ENCODE measurements at places on chromosomes 12 and 14.

GRCh38 chr12:50538182-50538581, 33.4 kb downstream of the DIP2B start:
- no peak for DNase-seq

DNA sequence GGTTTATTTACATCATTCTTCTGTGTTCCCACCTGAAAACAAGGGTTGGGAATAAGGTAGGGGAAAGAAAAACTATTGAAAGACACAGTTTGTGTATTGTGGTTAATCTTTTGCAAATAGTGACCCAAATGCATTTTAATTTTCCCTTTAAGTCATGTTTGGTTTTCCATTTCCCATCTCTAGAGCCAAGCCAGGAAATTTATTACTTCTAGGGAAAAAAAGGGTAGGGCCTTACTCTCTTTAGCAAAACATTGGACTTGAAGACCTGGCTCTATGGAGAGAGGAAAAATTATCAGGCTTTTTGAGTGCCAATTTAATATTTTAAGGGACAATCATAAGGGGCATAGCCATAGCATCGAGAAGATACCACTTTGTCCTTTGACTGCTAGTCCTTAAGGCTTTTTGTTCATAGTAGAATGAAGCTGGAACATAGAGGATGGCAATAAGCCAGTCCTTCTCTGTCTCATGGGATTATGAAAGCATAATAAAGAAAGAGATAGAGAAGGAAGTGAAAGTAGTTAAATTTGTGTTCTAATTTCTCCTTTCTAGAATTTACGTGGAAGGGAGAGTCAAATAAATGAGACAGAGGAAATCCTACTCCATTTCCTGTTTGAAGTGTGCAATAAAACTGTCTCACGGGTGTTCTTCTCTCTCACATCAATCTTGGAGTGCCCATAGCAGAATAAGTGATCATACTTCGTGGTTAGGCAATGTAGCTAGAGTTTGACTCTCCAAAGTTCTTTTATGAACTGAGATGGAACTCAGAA, 50.9 kb upstream of the PPFIA2 start:
- DNase-seq = no peak

DNA sequence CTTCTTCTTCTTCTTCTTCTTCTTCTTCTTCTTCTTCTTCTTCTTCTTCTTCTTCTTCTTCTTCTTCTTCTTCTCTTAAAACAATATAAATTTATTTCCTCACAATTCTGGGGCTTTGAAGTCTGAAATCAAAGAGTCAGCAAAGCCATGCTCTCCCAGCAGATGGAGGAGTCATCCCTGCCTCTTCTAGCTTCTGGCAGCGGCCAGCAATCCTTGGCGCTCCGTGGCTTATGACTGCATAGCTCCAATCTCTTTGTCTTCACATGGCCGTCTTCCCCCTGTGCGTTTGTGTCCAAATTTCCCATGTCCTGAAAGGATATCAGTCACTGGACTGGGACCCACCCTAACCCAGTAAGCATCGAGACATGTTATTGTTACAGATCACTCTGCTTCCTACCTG, 22.9 kb downstream of the KCNA1 start:
- no peak for DNase-seq

DNA sequence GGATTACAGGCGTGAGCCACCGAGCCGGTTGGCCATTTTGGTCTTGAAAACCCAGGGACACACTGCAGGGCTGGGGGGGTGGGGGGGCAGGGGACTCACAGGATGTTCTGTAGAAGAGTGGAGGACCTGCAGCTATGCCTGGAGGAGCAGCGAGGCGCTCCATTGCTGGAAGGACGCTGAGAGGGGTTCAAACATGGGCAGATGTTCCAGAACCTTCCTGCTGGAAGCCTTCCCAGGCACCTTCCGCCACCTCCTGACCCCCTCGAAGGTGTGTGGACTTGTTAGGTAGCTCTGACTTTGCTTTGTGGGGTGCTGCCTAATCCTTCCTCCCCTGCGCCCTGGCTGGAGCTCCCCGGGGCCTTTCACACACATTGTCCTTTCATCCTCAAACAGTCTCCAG, 19.6 kb upstream of the PPP1R13B start:
- no peak for DNase-seq

DNA sequence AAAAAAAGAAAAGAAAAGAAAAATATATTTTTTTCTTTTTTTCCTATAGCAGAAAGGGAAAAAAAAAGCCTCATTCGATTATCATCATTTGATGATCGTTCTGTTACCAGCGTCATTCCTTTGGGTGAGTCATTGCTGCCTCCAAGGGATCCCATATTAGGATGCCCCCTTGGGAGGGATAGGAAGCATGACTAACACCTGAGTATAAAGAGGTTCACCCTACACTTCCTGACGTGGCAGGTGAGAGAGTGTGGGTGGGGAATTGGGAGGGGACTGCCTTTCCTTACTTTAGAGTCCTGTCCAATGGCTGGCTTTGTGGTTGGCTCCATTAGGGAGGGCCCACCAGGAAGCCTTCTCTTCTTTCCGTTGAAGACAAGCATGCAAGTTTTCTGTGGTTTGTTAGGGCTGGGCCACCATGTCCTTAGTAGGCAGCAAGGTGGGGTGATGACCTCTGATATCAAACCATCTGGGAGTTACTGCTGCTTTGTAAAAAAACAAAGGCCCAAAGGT, 56.1 kb upstream of the FUT8 start:
- peak; percentile 25 for DNase-seq

- no peak for DNase-seq
Observed at GRCh38 chr12:50315803-50316202, 32.5 kb upstream of the LIMA1 start.

GRCh38 chr12:113232089-113232839, 11.0 kb downstream of the TPCN1 start:
- peak; percentile 7 for DNase-seq

DNA sequence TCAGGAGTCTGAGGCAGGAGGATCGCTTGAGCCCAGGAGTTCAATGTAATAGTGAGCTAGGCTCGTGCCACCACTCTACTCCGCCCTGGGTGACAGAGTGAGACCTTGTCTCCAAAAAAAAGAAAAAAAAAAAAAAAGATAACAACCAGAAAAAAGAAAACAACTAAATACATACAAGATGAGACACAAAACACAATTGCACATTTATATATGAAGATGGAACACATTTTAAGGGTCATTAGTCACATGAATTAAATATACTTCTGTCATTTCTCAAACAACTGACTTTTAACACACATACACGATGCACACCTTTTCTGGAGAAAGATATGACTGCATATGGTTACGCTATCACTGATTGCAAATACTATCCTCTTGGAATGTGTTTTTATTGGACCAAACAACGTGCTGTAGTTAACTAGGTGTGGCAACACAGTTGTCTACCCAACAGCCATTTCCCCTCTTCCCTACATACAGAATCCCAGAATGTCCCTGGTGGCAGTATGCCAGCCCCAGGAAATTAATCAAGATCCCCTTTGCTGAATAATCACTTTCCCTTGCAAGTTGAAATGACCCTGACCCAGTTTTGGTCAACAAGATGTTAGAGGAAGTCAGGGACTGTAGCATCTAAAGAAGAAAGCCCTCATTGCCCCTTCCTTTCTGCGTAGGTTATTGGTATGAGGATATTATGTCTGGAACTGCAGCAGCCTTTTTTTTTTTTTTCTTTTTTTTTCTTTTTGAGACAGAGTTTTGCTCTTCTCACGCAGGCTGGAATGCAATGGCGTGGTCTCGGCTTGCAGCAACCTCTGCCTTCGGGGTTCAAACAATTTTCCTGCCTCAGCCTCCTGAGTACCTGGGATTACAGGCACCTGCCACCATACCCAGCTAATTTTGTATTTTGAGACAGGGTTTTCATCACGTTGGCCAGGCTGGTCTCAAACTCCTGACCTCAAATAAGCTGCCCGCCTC, 5.6 kb upstream of the MYL6B start:
- DNase-seq = no peak

DNA sequence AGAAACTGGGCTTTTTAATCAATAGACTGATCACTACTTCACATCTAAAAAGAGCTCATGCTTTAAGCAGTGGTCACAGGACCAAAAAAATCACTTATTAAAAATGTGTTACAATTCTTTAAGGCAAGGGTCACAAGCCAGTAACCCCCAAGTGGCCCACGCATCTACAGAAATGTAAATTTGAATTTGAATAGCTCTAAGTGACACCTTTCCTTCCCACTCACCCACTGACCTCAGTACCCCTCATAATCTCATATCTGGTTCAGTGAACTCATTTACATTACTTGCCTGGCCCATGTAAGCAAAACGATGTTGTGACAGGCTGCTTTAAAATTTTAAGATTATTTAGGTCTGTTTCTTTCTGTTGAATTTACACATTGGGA, 27.4 kb downstream of the NELL2 start:
- no peak for DNase-seq

GRCh38 chr12:27284751-27285150, 40.7 kb downstream of the STK38L start:
- no peak for DNase-seq

DNA sequence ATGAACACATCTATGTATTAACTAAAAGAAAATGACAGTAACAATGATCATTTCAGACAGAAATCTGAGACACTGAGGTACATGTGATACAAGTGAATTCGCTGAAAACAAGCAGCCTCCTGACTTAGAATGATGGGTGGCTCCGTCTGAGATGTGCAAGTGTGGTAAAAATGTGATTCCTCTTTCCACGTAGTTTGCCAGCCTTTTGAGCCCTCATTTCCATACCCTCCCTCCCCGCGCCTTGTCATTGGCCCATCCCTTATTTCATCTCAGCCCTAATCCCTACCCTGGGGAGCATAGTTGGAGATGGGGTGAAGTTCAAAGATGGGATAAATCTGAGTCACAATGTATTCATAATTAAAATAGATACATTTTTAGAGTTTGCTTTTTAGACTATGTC, 107.8 kb downstream of the BMP4 start:
- no peak for DNase-seq

GRCh38 chr14:89011355-89012281, 187.2 kb downstream of the TTC8 start:
- DNase-seq = no peak

DNA sequence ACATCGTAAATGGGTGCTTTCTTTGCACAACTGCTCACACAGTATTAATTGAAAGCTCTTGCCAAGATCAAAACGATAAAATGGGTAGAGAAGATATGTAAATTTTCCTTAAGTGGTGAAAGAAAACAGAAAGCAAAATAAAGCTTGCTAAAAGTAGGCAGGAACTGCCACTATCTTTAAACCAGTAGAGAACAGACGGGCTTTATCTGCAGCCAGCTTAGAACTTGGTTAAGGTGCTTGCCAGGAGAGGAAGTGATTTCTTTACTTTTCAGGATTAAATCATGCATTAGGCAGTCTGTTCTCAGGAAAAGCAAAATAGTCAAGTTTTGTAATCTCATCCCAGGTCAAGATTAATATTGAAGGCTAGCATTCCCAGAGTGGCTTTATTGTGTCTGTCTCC, 56.9 kb upstream of the CCDC175 start:
- DNase-seq = peak; percentile 16

DNA sequence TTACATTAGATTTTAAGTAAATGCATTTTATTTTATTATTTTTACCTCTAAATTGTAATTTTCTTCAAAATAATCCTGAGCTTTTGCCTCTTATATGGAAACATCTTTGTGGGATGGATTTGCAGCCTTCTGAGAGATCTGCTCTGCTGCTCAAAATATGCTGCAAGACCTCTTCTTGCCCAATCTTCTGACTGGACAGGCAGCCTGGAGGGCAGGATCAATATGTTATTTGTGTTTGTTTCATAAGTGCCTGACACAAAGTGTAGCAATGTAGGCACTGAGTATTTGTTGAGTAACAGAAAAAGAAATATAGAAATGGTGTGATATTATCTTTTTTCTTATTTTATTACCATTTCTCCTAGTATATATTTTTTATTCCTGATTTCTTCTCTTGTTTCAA, 1106.9 kb downstream of the TMTC2 start:
- no peak for DNase-seq

- DNase-seq = no peak
Observed at GRCh38 chr12:40988824-40989223, 199.3 kb upstream of the PDZRN4 start.

GRCh38 chr12:87384226-87384625, 645.0 kb downstream of the C12orf50 start:
- DNase-seq = no peak

GRCh38 chr12:52190860-52191729, 719 bp downstream of the KRT80 start:
- no peak for DNase-seq

- DNase-seq = no peak
Observed at GRCh38 chr12:105222726-105223351, 13.1 kb downstream of the APPL2 start.

DNA sequence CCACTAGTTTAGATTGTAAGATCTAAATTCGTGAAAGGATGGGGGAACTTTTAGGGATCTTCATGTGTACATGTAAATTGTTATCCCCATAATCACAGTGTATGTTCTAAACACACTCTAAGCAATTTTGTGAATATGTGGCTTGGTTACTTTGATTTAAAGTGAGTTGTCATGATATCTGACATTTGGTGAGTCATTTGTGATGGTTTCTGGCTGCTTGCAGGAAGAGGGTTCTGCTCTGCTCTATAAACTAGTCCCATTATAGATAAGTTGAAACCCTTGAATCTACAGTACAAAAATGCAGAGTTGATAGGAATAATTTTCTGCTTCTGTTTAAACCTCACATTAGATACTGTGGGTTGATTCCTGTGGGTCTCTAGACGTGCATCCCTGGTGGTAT, 14.8 kb downstream of the GUCY2C start:
- no peak for DNase-seq

GRCh38 chr12:77319166-77319565, 253.8 kb upstream of the E2F7 start:
- DNase-seq = no peak

GRCh38 chr12:38116968-38117367, 199.6 kb upstream of the ALG10B start:
- DNase-seq = no peak

DNA sequence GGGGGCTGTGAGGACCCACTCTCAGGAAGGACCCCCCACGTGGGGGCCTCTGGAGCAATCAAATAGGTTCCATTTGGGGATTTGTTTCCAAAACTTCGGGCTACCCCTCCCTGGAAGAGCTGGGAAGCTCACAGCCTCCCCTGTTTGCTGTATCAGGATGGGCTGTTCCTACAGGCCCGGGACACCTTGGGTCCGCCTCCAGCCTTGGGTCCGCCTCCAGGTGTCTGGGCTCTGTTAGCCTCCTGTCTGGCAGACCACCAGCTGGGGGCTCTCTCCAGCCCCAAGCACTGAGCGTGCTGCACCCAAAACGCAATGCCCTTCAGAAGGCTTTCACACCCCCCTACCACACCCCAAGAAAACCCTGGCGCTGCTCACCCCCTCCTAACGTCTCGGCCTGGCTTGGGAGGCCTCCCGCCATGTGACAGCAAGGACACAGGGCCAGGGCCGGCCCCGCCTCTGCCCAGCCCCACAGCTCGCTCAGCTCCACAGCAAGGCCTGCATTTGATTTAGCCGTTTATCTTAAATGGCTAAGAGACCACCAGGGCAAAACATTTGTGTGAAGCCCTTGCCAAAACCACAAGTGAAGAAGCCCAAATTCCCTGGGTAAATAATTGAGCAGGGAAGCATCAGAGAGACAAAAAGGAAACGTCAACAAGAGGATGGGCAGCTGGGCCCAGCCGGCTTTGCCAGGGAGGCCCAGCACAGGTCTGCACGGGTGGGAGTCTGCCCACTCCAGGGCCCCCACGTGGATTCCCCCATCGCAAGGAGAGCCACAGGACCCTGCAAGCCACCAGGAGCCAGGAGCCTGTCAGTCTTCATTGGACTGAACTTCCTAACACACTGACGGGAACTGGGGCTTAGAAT, 39.9 kb downstream of the BCL11B start:
- no peak for DNase-seq

- DNase-seq = no peak
Observed at GRCh38 chr12:29714966-29715365, 68.8 kb downstream of the TMTC1 start.

- DNase-seq = no peak
Observed at GRCh38 chr14:94174604-94175010, 485 bp downstream of the PPP4R4 start.

- DNase-seq = peak; percentile 97
Observed at GRCh38 chr14:73771848-73772638, 57.9 kb upstream of the PNMA1 start.

Measured in hematopoietic multipotent progenitor cell treated with erythropoietin and hydrocortisone succinate and interleukin-3 and kit ligand, for 8 days (in vitro differentiated cells).